ENCODE measurements at places on chromosomes 13 and 19.

- no peak for DNase-seq
These were observed 25.7 kb upstream of the UBE2L5 start for GRCh38 chr13:30396434-30397075.

- DNase-seq: peak; percentile 35
These were observed at the start of gene ZNF844 for GRCh38 chr19:12064590-12065538. TSS of gene ZNF844 (plus strand) at chr19:12064731. CDS start at chr19:12064874, 143 bp downstream.

DNA sequence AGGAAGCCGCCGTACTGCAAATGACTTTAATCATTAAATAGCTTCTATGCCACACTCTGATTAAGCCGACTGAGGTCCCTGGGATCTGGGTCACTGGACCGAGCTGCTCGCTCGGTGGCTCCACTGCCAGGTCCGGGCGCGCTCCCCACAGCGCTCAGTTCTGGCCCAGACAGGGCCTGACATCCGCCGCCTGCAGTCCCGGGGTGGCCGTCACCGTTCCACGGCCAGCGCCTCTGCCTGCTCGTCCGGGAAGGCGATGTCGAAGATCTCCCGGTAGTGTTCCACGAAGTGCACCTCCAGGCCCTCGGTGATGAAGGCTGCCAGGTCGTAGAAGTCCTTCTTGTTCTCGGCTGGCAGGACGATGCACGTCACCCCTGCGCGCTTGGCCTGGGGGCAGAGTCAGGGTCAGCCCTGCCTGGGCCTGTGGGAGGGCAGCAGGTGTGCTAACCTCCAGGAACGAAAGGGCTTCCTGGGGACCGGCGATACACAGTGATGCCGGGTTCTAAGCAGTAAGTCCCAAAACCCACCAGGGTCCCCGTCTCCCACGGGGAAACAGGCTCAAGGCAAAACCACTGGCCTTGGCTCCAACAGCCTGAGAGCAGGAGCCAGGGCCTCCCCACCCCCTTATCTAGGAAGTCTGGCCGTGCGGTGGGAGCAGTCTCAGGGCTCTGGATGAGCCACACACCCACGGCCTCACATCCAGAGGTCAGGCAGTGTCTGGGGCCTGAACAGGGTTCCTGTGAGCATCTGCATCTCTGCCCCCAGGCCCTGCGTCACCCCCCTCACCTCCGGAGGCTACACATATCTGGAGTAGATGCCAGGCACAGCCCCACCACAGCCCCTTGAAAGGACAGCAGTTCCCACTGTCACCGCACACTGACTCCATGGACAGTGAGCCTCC, 2.0 kb downstream of the RPL36 start:
- DNase-seq: no peak

GRCh38 chr19:426725-427445, 17.9 kb upstream of the C2CD4C start:
- DNase-seq: no peak

DNA sequence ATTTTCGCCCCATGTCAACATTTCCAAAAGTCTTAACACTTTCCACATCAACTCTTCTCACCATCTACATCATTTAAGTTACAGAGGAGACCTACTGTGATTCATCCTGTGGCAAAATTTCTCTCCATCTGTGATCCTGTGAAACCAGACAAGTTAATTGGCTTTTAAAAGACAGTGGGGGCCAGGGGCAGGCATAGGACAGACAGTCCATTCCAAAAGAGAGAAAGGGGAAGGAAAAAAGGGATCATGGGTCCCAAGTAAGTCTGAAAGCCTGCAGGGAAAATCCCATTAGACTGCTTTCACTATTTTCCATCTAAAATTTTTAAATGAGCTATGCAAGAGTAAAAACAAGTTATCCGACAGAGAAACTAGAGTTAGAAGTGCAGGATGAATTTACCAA, 121.0 kb downstream of the MRPL57 start:
- DNase-seq: peak; percentile 53

- no peak for DNase-seq
These were observed 66.8 kb upstream of the RAP2A start for GRCh38 chr13:97367016-97367822.

GRCh38 chr19:50427997-50428425, 4.7 kb upstream of the MYBPC2 start:
- DNase-seq: no peak

DNA sequence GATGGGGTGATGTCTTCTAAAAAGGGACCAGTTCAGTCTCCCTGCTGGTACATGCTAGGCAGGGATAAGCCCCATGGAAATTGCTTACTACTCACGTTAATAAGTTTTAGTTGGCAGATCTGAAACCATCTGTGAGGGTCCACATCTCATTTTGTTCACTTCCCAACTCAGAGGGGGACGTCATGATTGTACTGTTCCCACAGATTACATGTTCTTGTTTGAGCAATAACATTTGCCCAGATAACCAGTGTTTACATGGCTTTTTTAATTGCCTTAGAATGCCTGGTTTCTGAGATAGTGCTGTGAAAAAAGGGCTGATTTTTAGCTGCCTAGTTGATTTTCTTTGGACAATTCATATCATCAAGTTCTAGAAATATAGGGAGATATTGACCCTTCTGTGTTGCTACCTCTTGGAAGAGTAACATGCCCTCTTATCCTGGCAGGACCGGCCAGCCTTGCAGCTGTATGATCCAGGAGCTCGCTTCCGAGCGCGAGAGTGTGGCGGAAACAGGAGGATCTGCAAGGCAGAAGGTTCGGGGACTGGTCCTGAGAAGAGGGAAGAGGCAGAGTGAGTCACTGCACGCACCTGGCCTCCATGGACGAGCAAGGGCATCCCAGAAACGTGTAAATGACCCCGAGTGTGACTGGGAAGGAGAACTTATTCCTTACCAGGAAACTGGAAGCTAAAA, 9.8 kb upstream of the CHAMP1 start:
- DNase-seq: no peak

GRCh38 chr13:41059456-41060081, 1.7 kb upstream of the WBP4 start:
- no peak for DNase-seq

DNA sequence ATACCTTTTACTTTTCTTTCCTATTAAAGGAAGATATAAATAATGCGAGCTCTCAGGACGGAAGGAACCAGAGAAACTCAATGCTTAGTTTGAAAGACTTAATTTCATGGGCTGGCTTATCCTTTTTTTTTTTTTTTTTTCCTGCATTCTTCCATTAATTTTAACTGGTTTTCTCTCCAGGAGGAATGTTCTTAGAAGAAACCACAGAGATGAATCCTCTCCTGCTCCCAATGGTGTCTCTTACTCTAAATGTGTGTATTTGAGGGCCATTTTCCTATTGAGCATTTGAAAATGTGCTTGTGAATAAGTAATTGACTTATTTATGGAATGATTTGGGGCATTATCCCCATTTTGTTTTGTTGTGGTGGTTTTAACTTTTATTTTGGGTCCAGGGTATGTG, 494.9 kb downstream of the FOXO1 start:
- no peak for DNase-seq

- DNase-seq: no peak
These were observed 74.7 kb upstream of the TEX29 start for GRCh38 chr13:111245576-111246384.

GRCh38 chr13:52852444-52852843, 4.0 kb upstream of the PCDH8 start:
- DNase-seq: no peak

DNA sequence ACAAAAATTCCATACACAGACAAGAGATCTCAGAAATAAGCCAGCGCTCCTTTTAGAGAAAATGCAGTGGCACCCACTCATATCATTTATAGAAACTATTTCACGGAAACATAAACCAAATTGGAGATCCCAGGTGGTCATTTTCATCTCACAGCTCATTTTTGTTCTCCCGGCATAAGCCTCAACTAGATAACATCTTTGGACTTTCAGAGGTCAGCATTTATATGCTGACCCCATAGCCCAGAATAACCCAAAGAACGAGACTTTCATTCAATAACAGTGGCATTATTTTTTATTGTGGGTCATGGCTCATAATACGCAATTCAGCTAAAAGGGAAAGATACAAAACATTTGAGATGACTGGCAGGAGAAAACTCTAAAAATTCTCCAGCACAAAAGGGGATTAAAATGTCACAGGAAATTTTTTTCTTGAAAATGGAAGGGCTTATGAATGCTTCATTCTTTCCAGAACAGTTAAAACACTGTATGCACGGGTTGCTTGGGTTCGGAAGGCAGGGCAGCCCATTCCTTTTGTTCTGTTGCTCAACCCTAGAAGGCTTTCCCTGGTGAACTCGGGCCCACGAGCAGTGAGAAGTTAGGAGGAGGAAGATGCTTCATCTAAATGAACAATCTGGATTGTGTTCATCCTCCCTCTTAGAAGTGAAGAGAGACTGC, 24.0 kb downstream of the STARD13 start:
- DNase-seq: no peak

- DNase-seq: no peak
These were observed 35.7 kb downstream of the TSKS start for GRCh38 chr19:49727217-49728030.

GRCh38 chr13:97417698-97418097, 16.3 kb upstream of the RAP2A start:
- DNase-seq: no peak

DNA sequence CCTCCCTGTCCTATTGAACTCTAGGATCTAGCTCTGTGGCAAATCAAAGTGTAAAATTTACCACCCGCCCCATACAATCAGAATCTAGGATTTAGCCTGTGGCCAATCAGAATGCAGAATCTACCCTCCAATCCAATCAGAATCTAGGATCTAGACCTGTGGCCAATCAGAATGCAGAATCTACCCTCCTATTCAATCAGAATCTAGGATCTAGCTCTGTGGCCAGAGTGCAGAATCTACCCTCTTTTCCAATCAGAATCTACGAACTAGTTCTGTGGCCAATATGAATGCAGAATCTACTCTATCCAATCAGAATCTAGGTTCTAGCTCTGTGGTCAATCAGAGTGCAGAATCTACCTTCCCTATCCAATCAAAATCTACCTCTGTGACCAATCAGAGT, 25.8 kb downstream of the PRKD2 start:
- no peak for DNase-seq

GRCh38 chr19:40609561-40610395, 8.6 kb downstream of the LTBP4 start:
- no peak for DNase-seq

DNA sequence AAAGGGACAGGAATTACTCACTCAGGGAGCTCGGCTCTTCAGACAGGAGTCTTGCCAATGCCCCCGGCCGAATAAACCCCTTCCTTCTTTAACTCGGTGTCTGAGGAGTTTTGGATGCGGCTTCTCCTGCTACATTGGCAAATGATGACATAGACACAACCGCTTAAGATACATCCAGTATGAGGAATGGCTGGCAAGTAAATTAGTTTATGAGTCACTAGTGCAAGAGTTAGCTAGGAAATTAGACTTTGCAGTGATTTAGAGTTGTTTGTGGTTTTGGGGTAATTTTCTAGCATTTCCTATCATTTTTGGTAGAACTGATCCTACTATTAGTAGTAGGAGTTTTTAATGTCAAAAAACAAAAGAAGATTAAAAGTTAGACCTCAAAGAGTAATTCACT, 166.2 kb downstream of the SLITRK1 start:
- no peak for DNase-seq

DNA sequence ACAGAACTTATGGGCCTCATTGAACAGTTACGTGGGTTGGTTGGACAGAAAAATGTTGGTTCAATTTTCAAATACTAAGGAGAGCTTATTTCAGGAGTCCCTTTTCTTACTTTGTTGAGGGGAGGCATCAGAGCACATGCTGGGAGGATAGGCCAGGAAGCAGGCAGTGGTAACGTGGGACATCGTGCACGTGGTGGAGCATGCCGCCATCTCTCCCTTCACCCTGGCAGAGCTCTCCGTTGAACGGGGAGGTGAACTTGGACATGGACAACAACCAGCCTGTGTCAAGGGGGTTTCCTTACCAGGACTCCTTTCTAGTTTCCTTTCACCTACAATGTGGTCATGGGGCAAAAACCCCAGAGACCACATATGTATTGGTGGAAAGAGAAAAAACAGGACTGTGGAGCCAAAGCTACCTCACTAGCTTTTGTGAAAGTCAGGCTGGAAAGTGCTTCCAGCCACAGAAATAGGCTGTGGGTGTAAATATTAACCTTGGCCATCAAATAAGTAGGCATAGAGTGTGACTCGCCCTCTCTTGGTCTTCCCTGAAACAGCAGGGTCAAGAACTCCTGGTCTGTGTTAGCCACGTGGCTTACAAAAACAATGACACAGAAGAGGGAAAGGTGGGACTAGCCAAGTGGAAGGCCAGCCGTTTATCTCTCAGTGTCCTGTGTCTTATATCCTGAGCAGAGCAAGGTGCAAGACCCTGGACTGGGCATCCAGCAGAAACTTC, 14.4 kb downstream of the MICOS13 start:
- no peak for DNase-seq

DNA sequence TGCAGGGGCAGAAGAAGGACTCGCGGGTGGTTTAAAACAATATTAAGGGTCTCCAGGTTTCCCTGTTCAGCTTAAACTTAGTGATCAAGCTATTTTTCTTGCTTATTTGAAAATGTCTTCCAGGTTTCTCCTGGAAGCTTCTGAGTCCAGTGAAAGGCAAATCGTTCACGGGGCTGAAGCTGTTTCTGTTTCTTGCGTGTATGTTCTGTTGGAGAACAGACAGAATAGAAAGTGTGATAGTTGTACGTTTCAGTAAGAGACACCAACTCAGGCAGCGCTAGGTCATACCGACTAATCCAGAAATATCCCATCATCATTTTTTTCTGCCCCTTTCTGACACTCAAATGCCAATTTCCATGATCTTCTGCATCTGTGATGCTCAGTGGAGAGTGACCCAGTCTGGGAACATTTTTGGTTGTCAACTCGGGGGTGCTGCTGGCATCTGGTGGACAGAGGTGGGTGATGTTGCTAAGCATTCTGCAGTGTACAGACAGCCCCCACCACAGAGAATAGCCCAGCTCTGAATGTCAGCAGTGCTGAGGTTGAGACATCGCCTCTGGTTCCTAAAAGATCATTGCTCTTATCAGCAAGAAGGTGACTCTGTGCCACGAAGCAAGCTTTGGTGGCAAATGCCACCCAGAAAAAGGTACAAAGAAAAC, 4.3 kb downstream of the KLF2 start:
- DNase-seq: no peak

DNA sequence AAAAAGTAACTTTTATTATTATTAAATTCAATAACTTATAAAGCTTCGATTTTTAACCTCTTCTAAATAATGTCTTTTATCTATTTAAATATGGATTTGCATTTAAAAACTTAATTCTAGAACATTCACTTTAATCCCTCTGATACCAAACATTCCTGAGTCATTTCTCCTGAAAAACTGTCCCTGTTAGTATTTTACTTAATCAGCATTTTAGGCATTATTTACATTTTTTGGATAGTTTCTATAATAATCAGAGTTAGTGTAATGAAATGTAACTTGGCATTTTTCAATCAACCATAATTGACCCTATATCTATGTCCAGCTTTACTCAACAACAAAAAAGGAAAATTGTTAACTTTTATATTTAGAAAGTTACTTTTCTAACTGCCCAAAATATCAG, 428.1 kb downstream of the PCDH17 start:
- no peak for DNase-seq
